ENCODE measurements at places on chromosomes 2 and 18.

GRCh38 chr2:102284611-102285010 lies 26.8 kb upstream of the IL1RL1 start:
- DNase-seq = no peak

DNA sequence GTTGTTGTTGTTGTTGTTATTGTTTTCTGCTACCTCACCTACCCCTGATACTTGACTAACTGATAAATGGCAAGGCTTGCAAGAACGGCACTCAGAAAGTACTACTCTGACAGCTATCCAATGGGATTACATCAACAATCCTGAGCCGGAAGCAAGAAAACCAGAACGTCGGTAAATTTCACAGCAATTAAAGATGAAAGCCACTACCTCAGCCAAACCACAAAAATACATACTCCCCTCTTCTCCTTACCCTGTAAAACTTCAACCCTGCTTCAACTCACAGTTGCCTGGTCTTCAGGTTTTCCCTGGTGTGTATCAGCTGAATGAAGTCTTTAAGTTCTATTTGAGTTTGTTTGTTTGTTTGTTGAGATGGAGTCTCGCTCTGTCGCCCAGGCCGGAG lies 293.7 kb upstream of the RND3 start:
- DNase-seq = no peak

- peak; percentile 79 for DNase-seq
These were observed 8.8 kb downstream of the RTP5 start for GRCh38 chr2:241877989-241878970.

- DNase-seq = peak; percentile 86
These were observed 105.6 kb downstream of the CRIM1 start for GRCh38 chr2:36461039-36461681.

GRCh38 chr2:239476029-239476756 lies 75.4 kb upstream of the HDAC4 start:
- no peak for DNase-seq

- no peak for DNase-seq
These were observed 88.6 kb downstream of the SMAD7 start for GRCh38 chr18:48862132-48862531.

DNA sequence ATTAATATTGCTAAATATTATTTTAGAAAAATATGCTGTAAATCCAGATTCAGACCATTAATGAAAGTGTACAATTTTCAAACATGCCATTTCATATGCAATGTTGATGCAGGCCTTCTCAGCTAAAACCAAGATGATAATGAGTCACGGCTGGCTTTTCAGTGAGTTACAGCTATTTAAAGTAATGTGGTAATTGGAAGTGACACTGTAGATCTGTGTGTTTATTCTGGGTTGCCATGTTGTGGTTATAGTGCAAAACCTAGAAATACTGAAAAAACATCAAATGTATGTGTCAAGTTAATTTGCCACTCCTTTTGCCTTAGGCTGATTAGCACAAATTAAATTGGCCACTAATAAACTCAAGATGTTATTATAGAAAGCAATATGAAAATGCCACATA lies 506.6 kb downstream of the ERBB4 start:
- no peak for DNase-seq

DNA sequence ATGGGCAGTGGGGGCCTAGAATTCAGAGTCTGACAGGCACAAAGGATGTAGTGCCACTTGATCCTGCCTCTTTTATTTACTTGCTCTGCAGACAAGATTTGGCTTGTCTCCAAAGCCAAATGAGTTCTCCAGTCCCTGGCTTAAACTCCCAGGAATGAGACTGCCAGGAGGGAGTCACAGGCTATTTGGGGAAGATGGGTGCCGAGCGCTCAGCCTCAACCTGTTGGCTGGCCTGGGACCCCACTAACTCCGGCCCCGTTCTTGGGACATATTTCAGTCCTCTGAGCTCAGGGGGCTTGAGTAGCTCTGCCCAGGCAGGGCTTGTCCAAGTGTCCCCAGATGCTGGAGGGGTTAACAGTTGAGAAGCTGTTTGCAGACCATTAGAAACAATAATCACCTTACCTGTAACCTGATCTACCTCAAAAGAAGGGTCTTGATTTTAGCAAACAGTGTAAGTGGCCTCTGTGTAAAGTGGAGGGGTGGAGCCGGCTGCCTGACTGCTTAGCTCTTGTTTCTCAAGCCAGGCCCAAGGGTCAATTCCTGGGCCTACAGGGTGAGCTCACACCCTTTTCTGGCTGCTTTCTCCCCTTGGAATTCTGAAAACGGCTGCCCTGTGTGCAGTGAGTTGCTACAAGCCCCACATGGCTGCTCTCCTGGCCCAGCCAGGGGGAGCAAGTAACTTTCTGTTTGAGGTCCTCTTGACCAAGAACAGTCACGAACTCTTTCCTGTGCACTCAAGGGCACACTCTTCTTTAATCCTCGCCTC lies 27.1 kb upstream of the FZD5 start:
- DNase-seq = no peak

GRCh38 chr2:240326246-240326645 lies 109.2 kb upstream of the GPC1 start:
- no peak for DNase-seq

DNA sequence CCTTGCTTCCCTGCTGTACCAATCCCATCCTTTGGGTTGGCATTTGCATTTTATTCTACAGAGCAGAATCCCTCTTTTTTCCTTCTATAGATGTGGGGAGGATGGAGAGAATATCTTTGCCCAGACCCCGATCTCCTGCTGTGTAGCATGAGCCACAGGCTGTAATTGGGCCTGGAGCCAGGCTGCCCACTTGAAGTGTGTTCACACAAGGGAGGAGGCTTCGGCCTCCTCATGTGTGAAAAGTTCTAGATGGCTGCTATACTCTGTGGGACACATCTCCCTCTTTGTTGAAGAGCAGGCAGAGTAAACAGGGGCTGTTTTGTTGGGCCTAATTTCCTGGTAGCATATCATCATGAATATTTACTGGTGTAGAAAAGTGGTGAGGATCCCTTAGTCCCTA lies 126.3 kb downstream of the XRCC5 start:
- DNase-seq = no peak

GRCh38 chr2:9385841-9386240 lies 37.5 kb downstream of the ITGB1BP1 start:
- DNase-seq = no peak

- DNase-seq = no peak
These were observed 98.4 kb downstream of the UXS1 start for GRCh38 chr2:106095478-106096298.

GRCh38 chr2:11389052-11389420 lies 44.6 kb upstream of the ROCK2 start:
- no peak for DNase-seq

Measured in RKO (cell line).